ENCODE measurements at places on chromosomes 3 and 15.

- DNase-seq: no peak
Measured at GRCh38 chr3:186280737-186281136, 81.3 kb downstream of the DGKG start.

DNA sequence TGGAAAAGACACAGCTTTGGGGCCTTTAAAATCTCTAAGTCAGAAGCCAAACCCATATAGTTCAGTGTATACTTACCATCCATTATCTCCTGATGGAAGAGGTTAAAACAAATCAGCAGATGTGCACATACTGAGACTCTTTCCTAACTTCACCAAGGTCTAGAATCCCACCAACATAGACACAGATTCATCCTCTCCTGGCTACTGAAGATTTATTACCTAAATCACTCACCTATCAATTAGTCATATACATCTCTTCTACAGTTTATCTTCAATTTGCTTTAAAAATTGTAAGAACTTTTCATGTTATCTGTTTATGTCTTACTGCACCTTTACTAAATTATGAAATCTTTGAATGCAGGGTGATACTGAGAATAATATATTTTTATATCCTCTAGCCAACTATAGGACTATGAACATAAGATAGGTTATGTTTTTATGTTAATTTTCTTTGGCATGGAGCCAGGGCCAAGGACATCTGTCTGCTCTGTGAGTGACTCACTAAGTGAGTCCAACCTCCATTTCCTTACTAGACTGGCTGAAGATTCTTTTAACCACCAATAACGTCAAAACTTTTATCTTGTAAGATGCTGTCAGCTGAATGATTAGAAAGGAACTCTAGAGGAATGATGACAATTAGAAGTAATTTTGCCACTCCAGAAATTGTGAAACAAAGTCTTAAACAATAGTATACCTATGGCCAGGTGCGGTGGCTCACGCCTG, 397.6 kb downstream of the FOXP1 start:
- no peak for DNase-seq

- no peak for DNase-seq
Measured at GRCh38 chr15:77619883-77620282, 12.8 kb downstream of the LINGO1 start.

GRCh38 chr3:184223946-184224345, 5.4 kb upstream of the VWA5B2 start:
- no peak for DNase-seq

Data from NCI-H187 (cell line).